ENCODE measurements at places on chromosomes 12 and 14. TPM values are rescaled to one million over a fixed set of nuclear protein-coding genes. Genes with fewer than 3 reads are reported as not detected.

Gene SRRM4
- total RNA-seq: not detected

Gene PTPN21
- total RNA-seq: 4.9 TPM

Gene ACSM4
- total RNA-seq: not detected

Gene EIF2S3B
- total RNA-seq: 0.42 TPM

Gene KCNJ8
- 0.14 TPM for total RNA-seq

Gene SIX6
- total RNA-seq: not detected

Gene CCDC197
- not detected for total RNA-seq

Gene SYNE3
- total RNA-seq: 1.2 TPM

Gene IL22
- total RNA-seq: not detected

Gene CLECL1
- total RNA-seq: not detected

Gene SUDS3
- total RNA-seq: 49.1 TPM

Gene HEATR5A
- total RNA-seq: 12.3 TPM

Gene LRTM2
- total RNA-seq: not detected

Gene NKX2-1
- 9.1 TPM for total RNA-seq

Gene C12orf50
- total RNA-seq: not detected

Gene MMP17
- total RNA-seq: 7.8 TPM

Gene CACNA2D4
- not detected for total RNA-seq

Gene ZNF384
- total RNA-seq: 21.8 TPM

Gene SLC6A13
- not detected for total RNA-seq

Gene TPPP2
- not detected for total RNA-seq

Gene TGFB3
- 4.5 TPM for total RNA-seq

Measured in airway epithelial cell (primary cell).